ENCODE measurements at places on chromosomes 12 and 14.

- H3K27me3 ChIP-seq, result no peaks in the 10 kb centered on the region
- peaks cover 27% of the 10 kb centered on the region for H3K4me1 ChIP-seq
- no peak for DNase-seq
- peaks cover 17% of the 10 kb centered on the region for H3K36me3 ChIP-seq
Observed at GRCh38 chr12:10612984-10613348, 443 bp downstream of the MAGOHB start.

DNA sequence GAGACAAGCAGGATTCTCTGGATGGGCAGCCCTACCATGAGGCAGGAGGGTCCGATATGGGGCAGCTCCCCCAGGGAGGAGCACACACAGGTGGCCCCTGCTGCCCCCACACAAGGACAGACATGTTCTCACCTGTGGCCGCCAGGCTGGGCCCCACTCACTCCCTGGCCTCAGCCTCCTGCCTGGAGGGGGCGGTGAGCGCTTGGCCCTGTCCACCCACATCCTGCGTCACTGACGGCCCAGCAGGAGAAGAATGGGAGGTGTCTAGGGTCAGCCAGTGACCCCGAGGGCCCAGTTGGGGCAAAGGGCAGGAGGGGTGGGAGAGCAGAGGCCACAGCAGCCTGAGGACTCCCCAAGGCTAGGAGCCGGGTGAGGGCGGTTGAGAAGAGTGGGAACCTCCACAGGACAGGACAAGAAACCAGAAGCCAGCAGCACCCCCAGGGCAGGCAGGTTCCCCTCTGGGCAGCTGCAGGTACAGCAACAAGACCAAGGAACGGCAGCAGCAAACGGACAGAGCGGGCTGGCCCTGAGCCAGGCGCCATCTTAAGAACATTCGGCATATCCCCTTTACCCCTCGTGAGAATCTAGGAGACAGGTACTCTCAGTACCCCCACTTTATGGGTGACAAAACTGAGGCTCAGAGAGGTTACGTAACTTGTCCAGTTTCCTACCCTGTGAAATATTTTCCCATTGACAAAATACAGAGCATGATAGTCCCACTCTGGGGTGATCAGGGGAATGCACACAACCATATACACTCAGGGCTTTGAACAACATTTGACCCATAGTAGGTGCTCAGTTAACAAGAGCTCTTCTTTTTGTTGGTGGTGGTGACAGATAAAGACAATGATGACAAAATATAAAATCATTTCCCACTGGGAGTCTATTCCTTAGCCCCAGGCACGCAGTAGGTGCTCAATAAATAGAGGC is 74.3 kb downstream of the NCOR2 start:
- no peak overlapping the region for H3K4me3 ChIP-seq
- DNase-seq, result no peak
- no peak overlapping the region for H3K27ac ChIP-seq
- peaks cover 34% of the 10 kb centered on the region for H3K4me1 ChIP-seq
- no peaks in the 10 kb centered on the region for H3K27me3 ChIP-seq

DNA sequence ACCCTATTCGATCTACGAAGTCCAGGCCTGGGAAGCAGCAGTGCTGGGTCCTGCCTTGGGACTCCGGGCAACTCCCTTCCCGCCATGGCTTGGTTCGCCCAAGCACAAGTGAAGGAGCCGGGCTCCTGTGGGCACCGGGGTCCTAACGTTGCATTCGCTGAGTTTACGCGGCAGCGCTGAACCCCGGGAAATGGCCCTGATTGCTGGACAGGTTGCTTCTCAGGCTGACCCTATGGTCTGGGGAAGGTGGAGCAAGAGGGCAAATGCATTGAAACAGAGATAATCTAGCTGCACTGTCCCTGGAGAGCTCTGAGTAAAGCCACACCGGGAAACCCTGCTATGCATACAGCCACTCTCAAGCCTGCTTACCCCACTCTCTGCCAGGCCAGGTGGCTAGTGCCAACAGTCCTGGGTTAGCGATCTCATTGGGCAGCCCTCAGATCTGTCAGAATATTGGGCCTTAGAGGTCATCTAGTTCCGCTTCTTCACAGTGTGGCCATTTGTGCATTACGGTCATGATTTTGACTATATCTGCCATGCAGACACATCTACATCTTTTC is 11.3 kb downstream of the SYNE3 start:
- H3K27ac ChIP-seq, result no peak overlapping the region
- no peak overlapping the region for H3K4me3 ChIP-seq
- peaks cover 86% of the 10 kb centered on the region for H3K4me1 ChIP-seq
- DNase-seq, result no peak

GRCh38 chr12:116123451-116124258 is 153.8 kb downstream of the MED13L start:
- no peaks in the 10 kb centered on the region for H3K36me3 ChIP-seq
- peaks cover 73% of the 10 kb centered on the region for H3K4me1 ChIP-seq
- H3K27me3 ChIP-seq, result no peaks in the 10 kb centered on the region
- H3K27ac ChIP-seq, result peak overlapping the region; percentile 27
- peak overlapping the region; percentile 21 for H3K4me3 ChIP-seq
- no peak for DNase-seq

- H3K4me3 ChIP-seq, result no peak overlapping the region
- H3K4me1 ChIP-seq, result peaks cover 49% of the 10 kb centered on the region
- DNase-seq, result no peak
- H3K36me3 ChIP-seq, result no peaks in the 10 kb centered on the region
- H3K27ac ChIP-seq, result no peak overlapping the region
Observed at GRCh38 chr12:57739387-57739786, 845 bp upstream of the AGAP2 start.

- no peaks in the 10 kb centered on the region for H3K36me3 ChIP-seq
- no peak for DNase-seq
- no peaks in the 10 kb centered on the region for H3K27me3 ChIP-seq
- no peaks in the 10 kb centered on the region for H3K4me1 ChIP-seq
- no peak overlapping the region for H3K27ac ChIP-seq
- no peak overlapping the region for H3K4me3 ChIP-seq
Observed at GRCh38 chr14:78631551-78631950, 461.4 kb downstream of the NRXN3 start.
